ENCODE measurements at places on chromosomes 13 and 19.
A peak's percentile ranks its signal among the peaks of the same experiment; 100 is the strongest.

- DNase-seq, result no peak
Observed at GRCh38 chr13:98353750-98354149, 176.7 kb upstream of the RNF113B start.

GRCh38 chr19:28785971-28786370 is 427.0 kb downstream of the UQCRFS1 start:
- DNase-seq, result no peak

DNA sequence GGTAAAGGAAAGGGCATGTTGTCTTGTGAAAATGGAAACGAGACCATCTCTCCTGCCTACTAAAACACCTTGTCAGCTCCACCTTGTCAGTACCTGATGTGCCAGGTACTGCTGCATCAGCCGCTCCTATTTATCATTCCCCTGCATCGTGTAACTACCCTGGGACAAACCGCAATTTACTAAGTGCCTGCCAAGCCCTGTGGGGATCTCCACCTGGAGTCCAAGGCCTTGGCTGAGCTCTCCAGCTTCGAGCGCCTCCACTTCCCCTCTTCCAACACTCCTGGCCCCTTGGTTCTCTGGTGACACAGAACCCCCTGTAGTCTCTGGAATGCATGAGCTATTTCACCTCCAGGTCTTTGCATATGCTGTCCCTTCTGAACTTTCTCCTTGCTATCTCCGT is 25.9 kb upstream of the CCNP start:
- no peak for DNase-seq

DNA sequence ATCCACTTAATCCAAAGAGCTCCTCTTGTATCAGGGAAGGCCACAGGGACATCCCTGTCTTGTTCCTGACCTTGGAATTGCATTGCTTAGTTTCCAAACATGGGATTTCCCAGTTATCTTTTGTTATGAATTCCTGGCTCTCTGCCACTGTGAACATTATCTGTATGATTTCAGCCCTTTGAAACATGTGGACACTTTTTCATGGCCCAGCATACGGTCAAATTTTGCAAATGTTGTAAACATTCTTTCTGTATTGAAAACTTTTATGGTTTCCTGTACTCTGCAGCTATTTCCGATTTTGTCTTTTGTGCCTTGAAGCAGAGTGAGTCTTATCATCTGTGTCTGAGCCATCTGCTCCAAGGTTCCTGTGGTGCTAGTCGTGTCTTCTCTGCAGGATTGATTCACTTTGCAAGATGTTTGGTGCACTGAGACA is 4.5 kb upstream of the CFAP97D2 start:
- DNase-seq, result no peak

DNA sequence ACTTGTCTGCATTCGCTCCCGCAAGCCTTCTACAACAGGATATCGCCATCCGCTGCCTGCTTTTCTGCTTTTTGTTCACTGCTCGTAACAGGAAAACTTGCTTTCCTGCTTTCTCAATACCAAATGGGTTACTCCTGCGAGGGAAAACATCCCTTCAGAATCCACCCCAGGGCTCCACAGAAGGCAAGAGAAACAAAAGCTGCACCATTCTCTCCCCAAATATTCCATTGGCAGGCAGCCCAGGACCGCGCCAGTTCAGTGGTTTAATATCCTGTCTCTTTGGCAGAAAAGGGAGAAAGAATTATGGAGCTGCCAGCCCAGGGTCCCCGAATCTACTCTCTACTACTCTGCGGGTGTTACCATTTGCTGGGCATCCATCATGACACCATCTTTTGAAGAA is 84.7 kb upstream of the DOCK9 start:
- DNase-seq, result peak; percentile 81

DNA sequence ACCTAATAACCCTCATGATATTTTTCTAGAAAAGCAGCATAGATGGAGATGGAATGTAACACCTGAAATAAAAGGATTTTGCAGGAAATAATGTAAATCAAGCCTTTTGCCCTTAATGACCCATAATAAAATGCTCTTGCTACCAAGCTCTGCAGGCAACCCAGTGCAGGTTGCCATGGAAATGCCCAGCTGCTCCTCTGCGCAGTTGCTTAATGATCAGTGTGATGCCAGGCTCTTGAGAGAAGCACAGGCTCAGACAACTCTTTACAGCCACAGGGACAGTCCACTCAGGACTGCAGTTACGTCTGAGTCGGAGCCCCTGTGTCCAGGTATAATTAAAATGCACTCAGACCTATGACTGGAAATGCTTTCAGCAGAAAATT is 165.5 kb downstream of the LACC1 start:
- peak; percentile 23 for DNase-seq

GRCh38 chr13:52852444-52852843 is 4.0 kb upstream of the PCDH8 start:
- no peak for DNase-seq

DNA sequence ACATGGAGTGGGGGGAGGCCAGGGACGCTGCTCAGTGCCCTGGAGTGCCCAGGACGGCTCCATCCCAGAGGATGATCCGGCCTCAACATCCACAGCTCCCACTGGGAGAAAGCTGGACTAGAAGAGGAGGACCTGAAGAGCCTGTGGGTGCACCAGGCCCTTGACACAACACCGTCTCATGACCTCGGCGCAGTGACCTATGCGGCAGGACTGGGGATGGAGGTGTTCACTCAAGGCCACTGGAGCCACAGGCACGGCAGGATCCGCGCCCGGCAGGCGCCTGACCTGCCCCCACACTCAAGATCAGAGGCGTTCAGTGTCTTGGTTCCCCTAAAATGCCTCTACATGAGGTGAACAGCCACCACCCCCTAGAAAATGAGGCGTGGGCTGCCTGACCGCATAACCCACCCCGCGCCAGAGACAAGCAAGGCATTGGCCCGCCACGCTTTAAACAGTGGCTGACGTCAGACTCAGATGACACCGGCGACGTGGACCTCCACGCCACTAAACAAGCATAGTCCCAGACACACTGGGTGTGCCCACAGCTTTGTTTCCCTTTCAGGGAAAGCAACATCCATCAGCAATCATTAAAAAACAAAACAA is 8.0 kb downstream of the SGTA start:
- DNase-seq, result no peak

- no peak for DNase-seq
Observed at GRCh38 chr13:95833719-95834118, 156.8 kb downstream of the DNAJC3 start.

DNA sequence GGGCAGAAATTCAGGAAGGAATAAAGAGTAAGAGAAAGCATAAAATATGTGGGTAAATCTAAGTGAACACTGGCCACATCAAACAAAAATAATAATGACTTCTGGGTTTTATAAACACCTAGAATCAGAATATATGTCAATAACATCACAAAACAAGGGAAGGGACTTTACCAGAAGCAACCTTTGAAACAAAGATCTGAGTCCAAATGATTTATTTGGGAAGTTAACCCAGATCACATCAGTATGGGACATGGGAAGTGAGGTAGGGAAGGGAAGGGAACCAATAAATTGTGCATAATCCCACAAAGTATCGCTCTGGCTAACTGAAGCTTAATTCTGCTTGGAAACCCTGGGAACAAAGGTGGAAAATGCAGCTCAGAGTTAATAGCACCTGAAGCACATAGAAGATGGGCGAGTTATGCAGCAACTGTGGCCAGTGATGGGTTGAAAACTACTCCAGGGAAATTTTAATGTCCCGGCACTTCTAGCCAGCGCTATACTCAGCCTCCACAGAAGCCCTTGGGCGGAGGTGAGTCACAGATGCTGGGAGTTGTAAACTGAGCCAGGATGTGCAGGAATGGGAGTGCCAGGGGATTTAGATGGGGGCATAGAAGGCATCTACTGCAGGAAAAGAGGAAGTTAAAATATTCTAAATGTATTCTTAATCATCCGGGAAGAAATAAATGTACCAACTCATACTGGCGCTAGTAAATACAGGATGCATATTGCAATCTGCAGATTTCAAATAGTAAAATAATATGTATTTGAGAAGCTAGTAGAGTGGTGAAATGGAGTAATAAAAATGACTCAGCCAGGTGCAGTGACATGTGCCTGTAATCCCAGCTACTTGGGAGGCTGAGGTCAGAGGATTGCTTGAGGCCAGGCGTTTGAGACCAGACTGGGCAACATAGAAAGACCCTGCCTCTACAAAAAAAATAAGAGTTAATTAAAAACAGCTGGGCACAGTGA is 34.2 kb upstream of the CEBPG start:
- DNase-seq, result no peak

DNA sequence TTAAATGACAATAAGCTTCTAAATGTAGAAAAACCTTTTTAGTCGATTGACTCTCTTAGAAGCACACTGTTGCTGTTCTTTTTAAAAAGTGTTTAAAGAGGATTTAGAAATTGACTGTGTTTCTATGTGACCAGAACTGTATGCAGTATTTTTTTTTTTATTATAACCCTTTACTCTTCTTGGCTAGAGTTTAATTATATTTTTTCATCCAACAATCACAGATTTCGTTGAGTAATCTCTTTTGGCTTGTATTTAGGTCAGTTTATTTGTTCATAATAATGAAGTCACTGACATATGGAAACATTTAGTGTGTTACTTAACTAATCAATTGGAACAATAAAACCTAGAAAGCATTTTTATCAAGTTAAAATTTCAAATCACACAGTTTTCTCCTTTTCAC is 19.9 kb downstream of the CSNK1A1L start:
- DNase-seq, result no peak

- DNase-seq, result no peak
Observed at GRCh38 chr13:90445179-90445578, 902.3 kb upstream of the MIR17HG start.

GRCh38 chr13:50355797-50356196 is 340.6 kb downstream of the KCNRG start:
- DNase-seq, result no peak

DNA sequence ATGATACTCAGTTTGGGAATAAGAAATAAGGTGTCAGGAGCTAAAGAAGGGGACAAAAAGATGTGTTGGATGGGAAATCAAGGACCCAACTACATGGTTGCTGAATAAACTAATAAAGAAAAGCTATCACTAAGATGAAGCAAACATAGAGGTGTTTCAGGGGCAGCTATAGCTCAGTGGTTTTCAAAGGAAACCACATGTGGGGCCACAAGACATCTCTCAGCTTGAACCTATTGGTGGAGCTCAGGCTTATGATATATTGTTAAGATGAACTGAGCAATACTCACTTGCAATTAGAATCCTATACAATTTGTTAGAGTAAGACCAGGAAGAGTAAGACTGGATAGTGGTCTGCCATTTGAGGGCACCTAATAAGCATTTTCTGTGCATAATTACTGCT is 45.1 kb upstream of the SPRY2 start:
- no peak for DNase-seq

Measured in NCI-H1694 treated with DMSO at 0.1 percent for 48 hours (cell line).